HFFc6 (cell line): ENCODE measurements at places on chromosomes 3 and 15. TPM values are rescaled to one million over a fixed set of nuclear protein-coding genes. Genes with fewer than 3 reads are reported as not detected.
A peak's percentile ranks its signal among the peaks of the same experiment; 100 is the strongest.

DNA sequence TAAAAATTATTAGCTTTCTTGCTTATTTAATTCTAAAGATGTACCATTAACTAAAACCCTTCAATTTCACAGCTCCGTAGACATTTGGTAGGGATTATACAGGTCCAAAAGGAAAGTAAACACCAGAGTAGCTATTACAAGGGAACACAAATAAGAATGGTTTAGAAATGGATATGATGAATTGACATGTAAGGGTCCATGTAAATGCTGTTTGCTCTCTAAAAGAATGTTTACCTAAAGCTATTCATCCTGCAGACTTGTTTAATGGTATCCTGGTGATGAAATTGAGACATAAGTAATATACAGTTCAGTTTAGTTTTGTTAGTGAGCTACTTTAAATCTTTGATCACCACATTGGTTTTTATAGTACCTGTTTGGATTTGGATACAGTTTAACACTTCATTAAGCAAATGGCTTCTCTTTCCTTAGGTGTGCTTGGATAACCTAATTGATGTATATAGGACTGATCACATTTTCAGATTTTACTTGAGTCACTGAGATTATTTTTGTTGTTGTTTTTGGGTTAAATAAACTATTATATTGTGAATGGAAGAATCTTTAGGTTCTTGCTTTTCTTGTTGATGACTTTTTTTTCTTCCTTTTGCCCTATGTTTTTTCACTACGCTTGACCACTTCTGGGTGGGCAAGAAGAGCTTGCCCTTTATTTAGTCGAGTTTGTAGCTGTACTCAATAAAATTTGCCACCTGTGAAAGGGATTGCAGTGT is 115.4 kb downstream of the TCF12 start:
- no peak for DNase-seq
- 0 out of 2 replicates have a peak, but pooled peaks cover 6% of the 10 kb centered on the region for H3K36me3 ChIP-seq
- peaks cover 16% of the 10 kb centered on the region for H3K4me1 ChIP-seq
- H3K4me3 ChIP-seq: no peak overlapping the region

- H3K27me3 ChIP-seq: no peaks in the 10 kb centered on the region
- no peak overlapping the region for H3K4me3 ChIP-seq
- peaks cover 7% of the 10 kb centered on the region for H3K4me1 ChIP-seq
Measured at GRCh38 chr3:113654851-113655250, 41.6 kb downstream of the USF3 start.

- no peak overlapping the region for H3K4me3 ChIP-seq
- no peak for DNase-seq
- peaks cover 4% of the 10 kb centered on the region for H3K27me3 ChIP-seq
- H3K36me3 ChIP-seq: peaks cover 2% of the 10 kb centered on the region; the same call in 1 of the 2 replicates
Measured at GRCh38 chr3:50323092-50323600, 601 bp upstream of the HYAL2 start.

- H3K27me3 ChIP-seq: no peaks in the 10 kb centered on the region; the same call in 1 of the 2 replicates
- H3K4me3 ChIP-seq: no peak overlapping the region
- DNase-seq: no peak
- H3K36me3 ChIP-seq: no peaks in the 10 kb centered on the region
- H3K27ac ChIP-seq: no peak overlapping the region
Measured at GRCh38 chr3:100844063-100844936, 135.0 kb downstream of the TFG start.

POU1F1 gene
- total RNA-seq: not detected in 3 replicates

CHST13 gene
- total RNA-seq: not detected in 3 replicates

GNAT1 gene
- total RNA-seq: not detected in 3 replicates

DNA sequence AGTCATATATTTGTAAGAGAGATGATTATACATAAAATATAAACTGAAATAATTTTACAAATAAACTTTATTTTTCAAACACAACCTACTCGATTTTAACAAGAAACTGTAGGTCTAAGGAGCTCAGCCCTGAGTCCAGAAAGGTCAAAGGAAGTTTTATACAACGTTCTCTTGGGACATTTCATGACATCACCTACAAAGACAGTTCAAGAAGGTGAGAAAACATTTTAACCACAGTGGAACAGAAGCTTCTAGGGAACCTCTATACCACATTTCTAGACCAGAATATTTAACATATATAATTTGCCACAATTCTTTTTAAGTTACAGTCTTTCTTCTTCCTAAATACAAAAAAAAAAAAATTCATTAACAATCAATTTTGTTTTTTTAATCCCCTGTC is 40.1 kb downstream of the CBLB start:
- H3K27ac ChIP-seq: peak overlapping the region; percentile 45; the same call in 1 of the 2 replicates
- H3K4me1 ChIP-seq: peaks cover 80% of the 10 kb centered on the region
- no peaks in the 10 kb centered on the region; the same call in none of the 2 replicates for H3K27me3 ChIP-seq
- no peak for DNase-seq
- H3K4me3 ChIP-seq: no peak overlapping the region
- peaks cover 27% of the 10 kb centered on the region for H3K36me3 ChIP-seq

- H3K27me3 ChIP-seq: peaks cover 45% of the 10 kb centered on the region
- no peak overlapping the region for H3K4me3 ChIP-seq
- no peaks in the 10 kb centered on the region for H3K36me3 ChIP-seq
- no peaks in the 10 kb centered on the region for H3K4me1 ChIP-seq
- no peak overlapping the region for H3K27ac ChIP-seq
Measured at GRCh38 chr3:58672880-58673279, 6.3 kb upstream of the FAM3D start.

- no peak overlapping the region for H3K27ac ChIP-seq
- no peaks in the 10 kb centered on the region for H3K36me3 ChIP-seq
- no peaks in the 10 kb centered on the region for H3K4me1 ChIP-seq
- DNase-seq: no peak
Measured at GRCh38 chr3:145522893-145523651, 637.9 kb downstream of the PLOD2 start.

GRCh38 chr3:59116233-59116537 is 66.4 kb upstream of the CFAP20DC start:
- no peak for DNase-seq
- H3K27ac ChIP-seq: peak overlapping the region; percentile 17; the same call in 1 of the 2 replicates
- peaks cover 11% of the 10 kb centered on the region for H3K4me1 ChIP-seq
- H3K36me3 ChIP-seq: no peaks in the 10 kb centered on the region
- no peaks in the 10 kb centered on the region; the same call in 1 of the 2 replicates for H3K27me3 ChIP-seq
